ENCODE measurements at places on chromosomes 7 and 10.

DNA sequence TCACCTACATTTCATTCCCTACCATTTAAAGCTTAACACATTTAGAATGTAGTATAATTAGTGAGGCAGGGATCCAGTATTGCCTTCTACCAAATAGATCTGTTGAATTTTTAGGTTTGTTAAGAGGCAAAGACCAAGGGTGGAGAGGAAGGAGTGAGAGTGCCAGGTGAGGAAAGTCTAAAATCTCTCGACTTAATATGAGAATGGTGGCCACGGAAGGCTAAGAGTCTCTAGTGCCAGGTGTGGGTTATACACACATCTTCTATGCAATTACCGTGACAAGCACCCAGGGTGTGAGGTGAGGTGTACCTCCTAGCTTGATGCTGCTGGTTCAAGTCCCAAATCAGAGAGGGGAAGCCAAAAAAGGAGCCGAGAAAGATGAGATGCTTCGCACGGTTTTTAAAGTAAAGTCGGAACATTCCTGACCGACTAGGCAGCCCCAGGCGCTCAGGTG lies 439 bp downstream of the IQUB start:
- DNase-seq, result no peak

DNA sequence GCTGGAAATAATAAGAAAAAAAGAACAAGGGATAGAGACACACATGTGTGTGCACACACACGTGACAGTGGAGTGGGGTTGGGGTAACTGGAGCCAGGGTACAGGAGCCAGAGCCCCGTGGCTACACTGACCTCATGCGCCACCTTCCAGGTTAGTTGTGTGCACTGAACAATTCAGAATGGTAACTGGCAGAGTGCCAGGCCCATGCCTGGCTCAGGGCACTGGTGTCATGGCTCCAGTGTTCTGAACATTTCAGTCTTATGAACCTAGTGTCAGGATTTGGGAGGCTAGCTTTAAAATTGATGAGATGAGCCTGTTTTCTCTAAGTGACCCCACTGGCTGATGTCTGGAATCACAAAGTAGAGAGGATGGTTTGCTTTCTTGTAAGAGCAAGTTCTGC lies 269.6 kb downstream of the SORCS3 start:
- DNase-seq, result no peak

GRCh38 chr10:112948196-112948595 lies 1.9 kb upstream of the TCF7L2 start:
- DNase-seq, result no peak

GRCh38 chr7:2573761-2574160 lies 15.0 kb downstream of the IQCE start:
- DNase-seq, result no peak

DNA sequence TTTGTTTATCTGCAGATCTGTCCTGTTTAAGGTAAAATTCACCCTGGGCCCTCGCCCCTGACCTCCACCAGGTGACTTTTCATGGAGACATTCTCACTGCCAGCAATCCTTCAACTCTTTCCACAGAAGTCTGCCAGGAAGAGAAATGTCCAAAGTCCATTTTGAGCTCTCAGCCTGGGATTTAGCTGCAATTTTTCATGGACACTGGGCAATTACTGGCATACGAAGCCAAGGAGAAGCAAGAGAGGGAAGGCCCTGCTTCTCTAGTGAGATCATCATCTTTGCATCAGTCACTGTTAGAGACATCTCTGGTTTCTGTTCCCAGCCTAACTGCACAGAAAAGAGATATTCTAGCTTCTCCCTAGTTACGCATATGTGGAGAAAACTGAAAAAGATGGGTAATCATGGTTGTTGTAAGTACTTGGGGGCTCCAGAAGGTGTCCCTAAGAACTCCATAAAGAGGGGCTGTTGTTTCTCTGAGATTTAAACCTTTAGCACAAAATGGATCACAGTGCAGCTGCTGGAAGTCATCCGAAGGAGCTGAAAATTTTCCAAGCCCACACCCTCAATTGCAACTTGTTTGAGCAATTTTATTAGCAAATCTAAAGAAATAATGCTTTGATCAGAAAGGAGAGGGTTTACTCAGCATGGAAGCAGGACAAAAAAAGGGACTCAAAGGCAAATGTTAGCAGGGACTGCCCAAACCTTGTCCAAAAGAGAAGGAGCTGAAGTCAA lies 168.9 kb downstream of the SNX10 start:
- DNase-seq, result no peak

DNA sequence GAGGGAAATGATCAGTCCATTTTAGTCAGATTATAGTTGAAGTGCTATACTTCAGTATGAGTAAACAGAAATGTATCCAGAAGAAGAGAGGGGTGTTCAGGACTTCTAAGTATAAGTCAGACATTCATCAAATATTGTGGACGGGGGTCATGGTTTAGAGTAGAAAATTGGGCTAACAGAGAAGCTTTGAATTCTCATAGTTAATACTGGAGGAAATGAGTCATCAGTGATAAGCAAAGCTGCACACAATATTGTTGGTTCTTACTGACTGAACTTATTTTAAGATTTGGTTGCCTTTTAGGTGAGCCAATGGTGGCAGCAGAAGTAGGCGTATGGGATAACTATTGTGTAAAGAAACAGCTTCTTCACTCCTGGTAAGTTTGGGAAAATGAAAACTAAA lies 1.7 kb upstream of the SUMF2 start:
- DNase-seq, result no peak

DNA sequence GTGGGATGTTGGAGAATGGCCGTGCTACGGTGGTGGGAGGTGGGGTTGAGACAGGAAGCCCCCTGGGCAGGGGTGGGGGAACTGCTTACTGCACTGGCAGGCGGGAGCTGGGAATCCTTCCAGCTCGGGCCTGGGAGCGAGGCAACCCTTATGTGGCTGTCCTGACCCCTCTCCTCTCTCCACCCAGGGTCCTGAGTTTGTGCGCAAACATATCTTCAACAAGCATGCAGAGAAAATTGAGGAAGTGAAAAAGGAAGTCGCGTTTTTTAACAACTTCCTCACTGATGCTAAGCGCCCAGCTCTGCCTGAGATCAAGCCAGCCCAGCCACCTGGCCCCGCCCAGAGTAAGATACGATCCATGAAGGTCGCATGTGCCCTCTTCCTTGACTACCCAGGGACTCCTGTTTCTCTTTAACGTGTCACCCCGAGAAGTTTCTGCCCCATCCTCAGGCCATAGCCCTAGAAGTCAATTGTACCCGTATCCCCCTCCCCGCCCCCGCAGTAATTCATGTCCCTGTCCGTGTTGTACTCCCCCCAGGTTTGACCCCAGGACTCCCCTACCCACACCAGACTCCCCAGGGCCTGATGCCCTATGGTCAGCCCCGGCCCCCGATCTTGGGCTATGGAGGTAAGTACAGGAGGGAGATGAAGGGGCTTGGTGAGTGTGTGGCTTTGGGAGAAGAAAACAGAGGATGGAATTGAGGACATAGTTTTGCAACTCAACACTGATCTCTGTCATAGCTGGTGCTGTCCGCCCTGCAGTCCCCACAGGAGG lies 1.8 kb downstream of the UFSP1 start:
- DNase-seq, result no peak

- DNase-seq, result no peak
Observed at GRCh38 chr10:72171175-72171630, 44.6 kb upstream of the ANAPC16 start.

DNA sequence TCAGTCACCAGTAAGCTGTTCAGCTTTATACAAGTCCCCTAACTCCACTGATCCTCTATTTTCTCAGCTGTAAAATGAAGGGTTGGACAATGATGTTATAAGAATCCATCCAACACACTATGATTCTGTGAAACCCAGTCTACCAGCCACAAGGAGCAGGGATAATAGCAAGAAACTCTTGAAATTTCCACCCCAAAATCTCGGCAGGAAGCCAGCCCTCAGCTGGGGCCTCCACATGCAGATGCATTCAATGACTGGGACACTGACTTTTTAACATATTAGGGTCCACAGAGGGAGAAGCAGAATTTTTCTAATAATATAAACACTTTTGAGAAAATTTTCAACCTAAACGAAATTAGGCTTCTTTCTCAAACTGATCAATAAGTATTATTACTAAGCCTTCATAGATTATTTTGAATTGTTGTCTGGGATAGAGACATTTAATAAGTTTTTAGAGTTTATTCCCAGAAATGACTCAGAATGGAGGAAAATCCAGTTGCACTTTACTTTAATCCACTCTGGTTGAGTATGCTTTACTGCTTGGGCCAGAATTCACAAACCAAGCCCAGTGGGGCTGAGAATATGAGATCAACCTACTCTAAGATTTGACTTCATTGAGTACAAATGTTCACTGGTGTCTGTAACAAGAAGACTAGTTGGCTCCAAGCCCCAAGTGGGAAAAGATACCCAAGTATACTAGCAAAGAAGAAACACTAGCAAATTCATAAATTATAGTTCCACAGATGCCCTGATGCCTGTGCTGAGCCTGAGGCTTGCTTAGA lies 168.6 kb downstream of the C7orf25 start:
- DNase-seq, result no peak

DNA sequence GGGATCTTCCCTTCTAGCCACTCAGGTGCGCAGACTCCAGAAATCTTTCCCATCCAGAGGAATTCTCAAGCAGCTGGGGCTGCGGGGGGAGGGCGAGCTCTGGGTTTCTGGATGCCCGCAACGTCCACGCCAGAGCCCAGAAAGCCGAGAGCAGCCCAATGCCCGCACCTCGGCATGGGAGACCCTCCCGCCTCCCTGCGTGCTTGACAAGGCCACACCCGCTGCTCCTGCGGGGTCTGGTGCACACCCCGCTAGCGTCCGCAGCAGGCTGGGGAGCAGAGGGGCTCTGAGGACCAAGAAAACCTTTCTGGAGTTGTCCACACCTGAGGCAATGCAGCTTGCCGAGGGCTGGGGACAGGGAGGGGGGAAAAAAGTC lies 66.2 kb downstream of the SLC29A4 start:
- no peak for DNase-seq

- DNase-seq, result no peak
Observed at GRCh38 chr7:46201961-46202360, 280.9 kb upstream of the IGFBP3 start.

- no peak for DNase-seq
Observed at GRCh38 chr10:16894821-16895220, 77.6 kb upstream of the RSU1 start.

DNA sequence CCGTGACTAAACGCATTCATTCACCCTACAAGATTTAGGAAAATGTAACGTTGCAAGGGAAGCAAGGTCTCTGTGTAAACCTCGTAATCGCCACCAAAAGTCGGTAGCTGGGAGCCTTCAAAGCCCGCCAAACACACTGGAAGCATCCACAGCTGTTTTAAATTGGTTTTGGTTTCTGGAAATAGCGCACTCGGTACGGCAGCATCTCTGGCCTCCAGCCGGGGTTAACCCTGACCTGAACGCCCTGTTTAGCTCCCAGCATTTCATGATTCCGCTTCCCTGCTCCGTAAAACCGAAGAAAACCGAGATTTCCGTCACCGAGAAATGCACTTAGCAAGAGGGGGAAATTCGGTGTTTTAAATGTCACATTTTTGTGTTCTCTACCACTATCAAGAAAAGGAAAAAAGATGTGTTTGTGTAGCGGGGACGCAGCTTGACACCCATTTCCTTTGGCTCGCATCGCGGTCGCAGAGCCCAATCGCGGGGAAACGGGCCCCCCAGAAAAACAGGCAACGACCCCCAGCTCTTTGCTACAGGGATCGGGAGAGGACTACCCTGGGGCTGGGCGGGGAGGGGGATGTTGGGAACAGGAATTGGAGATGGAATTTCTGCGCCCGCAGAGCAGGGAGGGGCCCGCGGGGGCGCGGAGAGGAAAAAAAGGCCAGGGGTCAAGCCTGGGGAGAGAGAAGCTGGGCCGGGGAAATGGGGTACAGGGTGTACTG lies 646 bp downstream of the SGCE start:
- no peak for DNase-seq

DNA sequence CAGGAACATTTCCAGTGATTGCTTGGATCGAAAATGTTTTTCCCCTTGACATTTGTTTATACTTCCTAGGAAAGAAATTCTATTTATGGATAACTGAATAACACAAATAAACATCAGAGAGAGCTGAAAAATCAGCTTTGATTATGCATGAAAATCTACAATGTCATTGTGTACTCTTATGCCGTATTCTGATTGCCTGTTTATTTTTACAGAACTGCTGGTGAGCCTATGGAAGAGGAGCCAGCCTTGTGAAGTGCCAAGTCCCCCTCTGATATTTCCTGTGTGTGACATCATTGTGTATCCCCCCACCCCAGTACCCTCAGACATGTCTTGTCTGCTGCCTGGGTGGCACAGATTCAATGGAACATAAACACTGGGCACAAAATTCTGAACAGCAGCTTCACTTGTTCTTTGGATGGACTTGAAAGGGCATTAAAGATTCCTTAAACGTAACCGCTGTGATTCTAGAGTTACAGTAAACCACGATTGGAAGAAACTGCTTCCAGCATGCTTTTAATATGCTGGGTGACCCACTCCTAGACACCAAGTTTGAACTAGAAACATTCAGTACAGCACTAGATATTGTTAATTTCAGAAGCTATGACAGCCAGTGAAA lies 121.5 kb downstream of the TWIST1 start:
- DNase-seq, result no peak

DNA sequence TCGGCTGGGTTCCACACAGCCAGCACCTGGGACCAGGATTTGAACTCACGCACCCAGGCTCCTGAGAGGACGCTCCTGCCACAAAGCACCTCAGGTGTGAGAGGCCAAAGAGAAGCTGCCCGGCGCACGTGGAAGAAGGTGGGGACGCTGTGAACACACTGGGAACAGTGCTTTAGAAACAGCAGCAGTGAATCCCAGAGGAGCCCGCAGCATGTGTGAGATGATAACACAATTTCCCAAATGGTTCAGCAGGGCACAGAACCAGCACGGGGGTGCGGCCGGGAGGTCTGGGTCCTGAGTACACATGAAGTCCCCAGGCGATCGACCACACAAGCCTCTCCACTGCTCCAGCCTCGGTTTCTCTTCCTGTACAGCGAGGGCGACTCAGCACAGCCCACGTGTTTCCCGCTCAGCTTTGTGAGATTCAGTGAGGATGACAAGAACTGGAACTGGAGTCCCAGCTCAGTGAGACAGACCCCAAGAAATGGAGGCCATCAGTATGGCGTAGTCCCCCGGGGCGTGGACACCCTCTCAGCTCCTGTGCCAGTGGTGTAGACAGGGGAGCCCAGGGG lies 188.3 kb downstream of the MAD1L1 start:
- DNase-seq, result no peak

GRCh38 chr7:111535142-111535870 lies 27.0 kb downstream of the IMMP2L start:
- DNase-seq, result no peak

- DNase-seq, result no peak
Observed at GRCh38 chr7:121285066-121285667, 43.6 kb upstream of the WNT16 start.

- no peak for DNase-seq
Observed at GRCh38 chr7:157682946-157683746, 346.3 kb downstream of the DNAJB6 start.

DNA sequence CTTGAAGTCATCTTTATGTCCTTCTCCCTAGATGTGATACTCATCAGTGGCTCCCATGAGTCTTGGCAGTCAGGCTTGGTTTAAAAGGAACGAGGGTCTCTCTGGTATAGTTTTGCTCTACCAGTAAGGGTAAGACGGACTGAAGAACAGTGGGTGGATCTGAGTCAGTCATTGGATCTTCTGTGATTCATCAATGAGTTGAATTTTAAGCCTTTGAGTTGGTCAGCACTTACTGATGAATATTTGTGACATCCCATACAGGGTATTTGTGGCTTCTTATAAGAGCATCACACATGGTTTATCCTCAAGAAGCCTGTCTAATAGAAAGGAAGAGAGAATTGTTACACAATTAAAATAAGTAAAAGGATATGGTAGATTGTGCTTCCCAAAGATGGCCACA lies 87.3 kb upstream of the NAMPT start:
- no peak for DNase-seq

- no peak for DNase-seq
Observed at GRCh38 chr7:88015309-88015708, 81.3 kb downstream of the ADAM22 start.

GRCh38 chr7:2074691-2075090 lies 158.1 kb downstream of the MAD1L1 start:
- DNase-seq, result no peak

All from activated naive CD4-positive, alpha-beta T cell (primary cell).